ENCODE measurements at places on chromosomes 7 and 10.
A peak's percentile ranks its signal among the peaks of the same experiment; 100 is the strongest.

DNA sequence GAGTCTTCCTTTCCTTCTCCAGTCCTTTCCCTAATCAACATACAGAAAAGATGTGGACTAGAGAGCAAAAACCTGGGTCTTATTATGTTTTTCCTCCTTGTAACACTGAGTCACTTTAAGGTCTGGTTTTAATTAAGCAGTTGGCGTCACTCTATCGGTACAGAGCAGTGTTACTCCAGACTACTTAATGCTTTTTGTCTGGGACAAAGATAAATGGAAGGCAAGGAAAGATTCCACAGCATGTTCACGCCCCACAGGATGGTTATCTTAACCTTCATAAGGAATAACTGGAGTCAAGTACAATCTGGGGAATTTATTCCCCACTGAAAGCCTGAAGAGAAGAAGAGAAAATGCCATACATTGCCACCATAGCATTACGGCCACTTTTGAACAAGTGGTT, 145.7 kb downstream of the ELAPOR2 start:
- no peak for DNase-seq

DNA sequence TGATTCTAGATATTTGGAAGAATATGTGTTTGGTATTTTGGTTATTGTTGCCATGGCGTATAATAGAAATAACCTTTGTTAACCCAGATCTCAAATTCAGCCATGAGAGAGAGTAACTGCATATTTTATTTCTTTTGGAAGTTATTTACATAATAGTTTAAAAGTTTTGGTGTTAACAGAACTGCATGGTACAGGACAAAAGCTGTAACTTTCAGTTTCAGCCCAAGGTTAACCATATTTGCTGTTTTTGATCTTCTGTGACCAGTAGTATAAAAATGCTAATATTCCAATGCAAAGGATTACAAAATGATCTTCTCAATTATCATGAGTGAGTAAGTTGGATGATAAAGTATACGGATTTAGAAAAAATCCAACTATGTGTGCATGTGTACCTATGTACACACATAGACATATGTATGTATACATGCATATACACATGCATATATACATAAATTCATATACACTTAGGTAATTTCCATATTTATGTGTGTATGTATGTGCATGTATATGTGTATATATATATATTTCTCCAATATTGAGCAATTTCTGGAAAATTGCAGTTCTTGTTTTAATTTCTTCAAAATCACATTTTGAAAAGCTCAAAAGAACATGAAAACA, 38.0 kb upstream of the PIP4K2A start:
- DNase-seq, result no peak

DNA sequence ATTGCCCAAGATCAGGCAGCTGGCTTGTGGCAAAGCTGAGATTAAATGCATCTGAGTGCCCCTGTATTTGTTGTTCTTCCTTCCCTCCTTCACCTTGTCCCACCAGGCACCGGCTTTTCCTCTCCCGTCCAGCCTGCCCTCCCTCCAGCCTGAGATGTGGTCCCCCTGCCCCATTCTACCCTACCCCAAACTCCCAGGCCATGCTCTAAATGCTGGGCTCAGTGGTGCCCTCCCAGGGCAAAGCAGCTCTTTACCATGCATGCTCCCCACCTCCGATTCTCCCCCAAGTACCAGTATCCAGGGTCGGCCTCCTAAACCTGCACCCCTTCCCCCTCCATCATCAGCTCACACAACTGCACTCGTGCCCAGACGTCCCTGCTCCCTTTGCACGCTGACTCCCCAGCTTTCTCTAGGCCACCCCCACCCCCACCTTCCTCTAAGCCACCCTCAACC, 36.5 kb downstream of the CALML5 start:
- no peak for DNase-seq

GRCh38 chr7:107049971-107050532, 5.5 kb downstream of the PRKAR2B start:
- DNase-seq, result no peak

- peak; percentile 72 for DNase-seq
These were observed 28.9 kb downstream of the PPP1R3C start for GRCh38 chr10:91603931-91604331.

- no peak for DNase-seq
These were observed 93.0 kb downstream of the EXOC4 start for GRCh38 chr7:133345690-133346421.

- DNase-seq, result no peak
These were observed 477.5 kb upstream of the SEMA3D start for GRCh38 chr7:85664341-85664740.

DNA sequence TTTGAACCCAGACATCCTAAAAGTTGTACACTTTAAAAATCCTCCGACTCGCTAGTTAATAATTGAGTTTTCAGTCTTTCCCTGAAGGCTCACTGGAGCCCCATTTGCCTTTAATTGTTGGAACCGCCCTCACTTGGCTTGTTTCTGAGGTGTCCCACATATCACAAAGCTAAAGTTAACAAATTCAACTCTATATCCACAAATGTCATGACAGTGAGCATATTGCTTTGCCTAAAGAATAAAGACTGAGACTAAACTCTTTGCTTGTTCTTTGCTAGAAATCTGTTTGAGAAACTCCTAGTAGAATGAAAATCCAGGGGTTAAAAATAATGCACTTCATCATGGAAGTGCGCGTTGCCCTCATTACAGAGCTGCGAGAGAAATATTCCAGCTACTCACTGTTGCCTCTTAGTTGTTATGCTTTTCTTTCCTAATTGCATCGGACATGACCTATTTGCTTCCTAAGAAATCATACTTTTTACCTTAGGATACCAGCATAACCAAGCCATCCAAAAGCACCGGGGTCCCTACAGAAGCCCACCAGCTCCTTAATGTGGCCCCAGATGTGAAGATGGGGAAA, 752 bp downstream of the THSD7A start:
- DNase-seq, result peak; percentile 15

Measured in Calu3 (cell line).